Uterine smooth muscle cell (primary cell): ENCODE measurements at places on chromosomes 2 and 18. TPM values are rescaled to one million over a fixed set of nuclear protein-coding genes. Genes with fewer than 3 reads are reported as not detected.

The RTP5 gene
- total RNA-seq = not detected in 2 replicates

The MYL12A gene
- 717 and 782 TPM in 2 replicates for total RNA-seq

The SLC16A14 gene
- total RNA-seq = 2.2 and 3.5 TPM in 2 replicates

The PLGLB2 gene
- total RNA-seq = 0.33 and 2.1 TPM in 2 replicates

The C1GALT1C1L gene
- total RNA-seq = 0.50 and 2.0 TPM in 2 replicates

The HOXD13 gene
- total RNA-seq = 7.5 and 7.7 TPM in 2 replicates

The SCN3A gene
- total RNA-seq = 0.12 and 0.66 TPM in 2 replicates

The STK16 gene
- 42.4 and 48.9 TPM in 2 replicates for total RNA-seq

The UGT1A9 gene
- total RNA-seq = not detected in 2 replicates

The STPG4 gene
- total RNA-seq = 0.12 and 0.44 TPM in 2 replicates

The RAX gene
- not detected in 2 replicates for total RNA-seq

The CTNNA2 gene
- 0.11 TPM in 1 of 2 replicates, not detected in the other for total RNA-seq

The KCNG2 gene
- total RNA-seq = not detected in 2 replicates
